ENCODE measurements at places on chromosomes 16 and 17. TPM values are rescaled to one million over a fixed set of nuclear protein-coding genes. Genes with fewer than 3 reads are reported as not detected.

DNA sequence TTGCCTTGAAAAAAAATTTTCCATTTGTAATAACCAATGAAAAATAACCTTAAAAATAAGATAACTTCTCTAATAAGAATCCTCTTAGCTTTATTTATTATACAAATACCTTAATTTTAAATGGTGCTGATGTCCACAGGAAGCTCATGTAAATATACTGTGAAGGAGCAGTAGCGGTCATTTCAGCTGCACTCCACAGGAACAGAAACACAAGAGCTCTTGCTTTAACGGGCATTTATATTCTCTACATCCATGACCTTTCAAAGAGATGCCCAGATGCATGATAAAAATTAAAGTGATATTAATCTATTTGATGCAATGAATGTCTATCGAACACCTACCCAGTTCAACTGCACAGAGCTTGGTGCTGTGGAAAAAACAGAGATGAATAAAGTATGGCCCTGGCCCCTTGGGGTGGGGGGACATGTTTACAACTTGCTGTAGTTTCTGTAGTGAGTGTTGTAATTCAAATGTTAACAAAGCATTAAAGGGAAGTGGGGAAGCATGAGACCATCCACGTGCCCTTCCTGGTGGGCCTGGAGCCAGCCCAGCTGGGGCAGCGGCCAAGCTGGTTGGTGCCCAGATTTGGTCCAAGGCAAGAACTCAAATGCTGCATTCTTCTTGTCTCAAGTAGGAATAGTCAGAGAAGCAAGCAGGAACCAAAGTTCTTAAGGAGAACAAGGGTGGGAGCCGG, 47.9 kb downstream of the IQCK start:
- DNase-seq: no peak

GRCh38 chr17:7340179-7340578, 3.9 kb downstream of the ACAP1 start:
- DNase-seq: no peak

GRCh38 chr17:304461-304860, 48.1 kb downstream of the RPH3AL start:
- no peak for DNase-seq

PPP1R27 gene
- total RNA-seq: not detected

AOC2 gene
- 3.3 TPM for total RNA-seq

TM4SF5 gene
- not detected for total RNA-seq

TMC8 gene
- 197 TPM for total RNA-seq

DNA sequence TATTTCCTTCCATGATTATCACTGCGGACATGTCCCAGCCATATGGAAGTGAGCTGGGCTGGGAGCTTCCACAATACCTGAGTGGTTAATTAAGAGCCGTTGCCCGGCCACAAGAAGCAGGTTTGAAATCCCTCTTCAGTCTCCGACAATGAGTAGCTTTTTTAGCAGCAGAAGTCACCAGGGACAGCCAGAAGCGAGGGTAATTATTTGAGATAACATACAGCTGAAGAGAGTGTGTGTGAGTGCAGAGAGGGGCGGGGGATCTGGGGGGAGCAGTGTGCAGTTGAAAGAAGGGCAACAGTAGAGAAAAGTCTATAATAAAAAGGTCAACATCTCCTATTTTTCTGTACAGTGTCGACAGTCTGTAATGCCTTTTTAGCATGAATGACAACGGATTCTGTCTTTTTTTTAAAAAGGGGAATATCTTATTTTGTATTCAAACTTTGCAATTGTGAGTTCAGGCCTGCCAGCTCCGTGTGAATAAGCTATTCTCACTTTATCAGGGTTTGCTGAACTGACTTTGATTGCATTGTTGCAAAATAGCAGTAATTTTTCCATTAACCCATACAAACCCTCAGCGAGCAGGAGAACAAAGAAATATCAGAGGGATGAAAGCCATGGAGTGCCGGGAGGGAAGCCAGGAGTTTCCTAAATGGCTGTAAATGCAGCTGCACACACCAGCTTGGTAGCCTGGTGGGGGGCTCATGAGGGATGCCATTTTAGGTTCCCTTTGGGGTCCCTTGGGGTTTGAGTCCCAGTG, 220.3 kb upstream of the IRX3 start:
- DNase-seq: no peak

DNA sequence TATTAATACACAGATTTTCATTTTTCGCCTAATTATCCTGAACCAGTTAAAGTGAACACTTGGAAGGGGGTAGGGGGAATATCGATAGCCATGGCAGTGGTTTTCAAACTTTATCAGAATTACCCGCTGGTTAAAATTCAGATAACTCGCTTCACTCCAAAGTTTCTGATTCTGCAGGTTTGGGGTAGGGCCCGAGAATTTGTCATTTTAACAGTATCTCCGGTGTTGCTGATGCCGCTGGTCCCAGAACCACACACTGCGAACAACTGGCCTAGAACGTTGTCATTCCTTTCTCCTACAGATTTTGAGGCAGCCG, 313 bp upstream of the NSRP1 start:
- no peak for DNase-seq

GRCh38 chr17:42792545-42792944, 6.0 kb downstream of the COA3 start:
- no peak for DNase-seq

DNA sequence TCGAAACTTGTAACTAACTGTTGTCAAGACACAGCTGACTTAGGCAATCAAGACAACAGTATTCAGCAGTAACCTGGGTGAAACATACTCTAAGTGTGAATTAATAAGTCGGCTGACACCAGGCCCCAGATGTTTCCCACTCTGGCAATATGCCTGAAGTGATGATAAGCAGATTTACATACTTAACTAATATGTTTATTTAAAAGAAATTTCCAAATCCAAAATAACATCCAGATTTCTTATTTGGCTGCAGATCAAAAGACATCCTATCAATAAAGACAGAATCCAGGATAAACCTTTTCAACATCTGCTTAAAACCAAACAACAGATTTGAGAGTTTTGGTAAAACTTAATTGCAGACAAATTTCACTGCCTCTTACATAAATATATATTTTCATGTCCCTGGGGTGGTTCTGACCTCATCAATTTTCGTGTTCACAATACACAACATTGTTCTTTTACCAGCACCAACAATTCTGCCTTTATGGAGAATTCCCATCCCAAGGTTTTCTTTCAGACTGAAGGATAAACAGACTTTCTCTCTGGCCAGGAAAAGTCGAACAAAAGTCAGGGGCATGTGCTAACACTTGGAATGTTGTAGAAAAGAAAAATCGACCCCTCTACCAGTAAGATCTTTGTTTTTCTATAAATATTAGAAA, 45.1 kb upstream of the TOX3 start:
- no peak for DNase-seq

DNA sequence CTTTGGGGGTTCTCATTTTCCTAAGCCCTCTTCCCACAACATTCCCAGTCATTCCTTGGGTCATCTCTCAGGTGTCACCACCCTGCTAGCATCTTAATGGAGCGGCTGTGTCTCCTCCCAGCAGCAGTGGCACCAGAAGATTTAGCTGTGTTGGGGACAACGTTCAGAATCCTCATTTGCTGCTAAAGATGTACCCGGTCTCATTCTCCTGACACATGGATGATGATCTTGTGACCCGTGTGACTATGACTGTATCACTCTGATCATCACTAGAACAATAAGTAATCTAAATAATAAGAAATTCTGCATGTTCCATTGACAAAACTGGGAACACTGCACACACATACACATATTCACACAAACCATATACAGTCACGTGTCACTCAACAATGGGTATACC, 399.9 kb upstream of the HSBP1 start:
- no peak for DNase-seq

Measured in activated CD8-positive, alpha-beta T cell treated with anti-CD3 and anti-CD28 coated beads for 36 hours (primary cell).